Activated CD4-positive, alpha-beta memory T cell treated with anti-CD3 and anti-CD28 coated beads, Interleukin-2, amount 10 ng/mL, durations not matched to agents 7 days and 5 days (primary cell): ENCODE measurements at places on chromosomes 16 and 17.

DNA sequence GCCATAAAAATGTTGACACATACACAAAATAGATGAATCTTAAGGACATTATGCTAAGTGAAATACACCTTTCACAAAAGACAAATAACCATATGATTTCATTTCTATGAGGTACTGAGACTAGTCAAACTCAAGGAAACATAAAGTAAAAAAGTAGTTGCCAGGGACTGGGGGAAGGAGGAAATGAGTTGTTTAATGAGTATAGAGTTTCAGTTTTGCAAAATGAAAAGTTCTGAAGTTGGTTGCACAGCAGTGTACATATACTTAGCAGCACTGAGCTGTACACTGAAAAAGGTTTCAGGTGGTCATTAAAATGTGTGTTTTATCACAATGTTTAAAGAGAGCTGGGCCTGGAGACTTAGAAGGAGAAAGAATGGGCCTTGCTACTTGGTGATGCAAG, 4.7 kb upstream of the SLC13A2 start:
- DNase-seq, result no peak

- no peak for DNase-seq
Observed at GRCh38 chr17:64622931-64623654, 39.0 kb downstream of the SMURF2 start.

DNA sequence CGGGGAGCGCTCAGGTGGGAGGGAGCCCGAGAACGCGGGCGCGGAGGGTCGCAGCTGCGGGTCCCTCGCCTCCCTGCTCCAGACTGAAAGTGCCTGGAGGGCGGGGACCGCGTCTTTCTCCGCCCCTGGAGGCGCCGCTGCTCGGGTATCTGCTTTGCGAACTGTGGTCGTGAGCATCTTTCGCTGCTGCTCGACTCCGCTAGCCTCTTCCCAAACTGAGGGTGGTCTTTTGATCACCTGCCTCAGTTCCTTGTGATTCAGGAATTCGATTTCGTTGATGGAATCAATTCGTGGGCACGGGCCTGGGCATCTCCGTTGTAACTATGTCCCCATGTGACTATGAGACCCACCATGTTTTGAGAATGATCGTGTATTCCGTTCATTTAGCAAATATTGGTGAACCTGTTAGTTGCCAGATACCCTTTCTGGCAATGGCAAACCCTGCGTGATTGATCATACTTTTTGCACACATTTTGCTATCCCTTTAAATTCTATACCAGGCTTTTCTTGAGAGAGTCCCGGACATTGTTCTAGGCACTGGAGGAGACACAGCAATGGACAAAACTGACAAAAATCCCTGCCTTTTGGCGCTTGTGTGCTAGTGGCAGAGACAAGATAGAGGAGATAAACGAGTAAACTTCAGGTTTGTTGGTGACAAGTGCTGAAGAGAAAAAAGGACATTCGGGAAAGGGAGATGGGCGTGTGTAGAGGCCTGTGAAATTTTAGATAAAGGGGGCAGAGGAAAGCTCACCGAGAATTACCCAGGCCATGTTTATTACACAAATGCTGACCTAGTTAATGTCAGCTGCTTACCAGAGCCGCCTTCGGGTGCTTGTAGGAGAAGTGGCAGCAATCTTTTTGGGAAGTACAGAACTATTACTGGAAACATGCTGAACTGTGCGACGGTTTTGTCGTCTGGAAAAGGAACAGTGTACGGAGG, 948 bp downstream of the UTP18 start:
- no peak for DNase-seq

DNA sequence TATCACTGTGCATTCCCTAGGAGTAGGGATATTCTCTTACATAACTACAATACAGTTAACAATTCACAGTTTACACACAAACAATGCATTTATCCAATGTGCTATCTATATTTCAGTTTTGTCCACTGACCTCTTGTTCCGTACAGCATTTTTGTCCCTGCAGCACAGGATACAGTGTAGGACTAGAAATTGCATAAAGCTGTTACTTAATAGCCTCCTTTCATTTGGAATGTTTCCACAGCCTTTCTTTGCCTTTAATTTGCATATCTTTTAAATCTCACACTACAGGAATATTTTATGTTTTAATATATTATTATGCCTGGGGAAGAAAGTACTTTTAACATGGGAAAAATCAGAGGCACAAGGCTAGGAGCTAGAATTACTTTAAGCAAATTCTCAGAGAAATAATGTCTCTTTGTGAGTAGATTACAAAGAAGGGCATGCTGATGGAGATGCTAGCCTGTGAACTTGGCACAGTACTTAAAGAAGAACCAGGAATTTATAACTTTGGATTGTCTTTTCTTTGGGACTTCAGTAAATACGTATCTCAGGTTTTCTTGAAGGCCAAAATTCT, 144.3 kb downstream of the ITFG1 start:
- DNase-seq, result no peak

DNA sequence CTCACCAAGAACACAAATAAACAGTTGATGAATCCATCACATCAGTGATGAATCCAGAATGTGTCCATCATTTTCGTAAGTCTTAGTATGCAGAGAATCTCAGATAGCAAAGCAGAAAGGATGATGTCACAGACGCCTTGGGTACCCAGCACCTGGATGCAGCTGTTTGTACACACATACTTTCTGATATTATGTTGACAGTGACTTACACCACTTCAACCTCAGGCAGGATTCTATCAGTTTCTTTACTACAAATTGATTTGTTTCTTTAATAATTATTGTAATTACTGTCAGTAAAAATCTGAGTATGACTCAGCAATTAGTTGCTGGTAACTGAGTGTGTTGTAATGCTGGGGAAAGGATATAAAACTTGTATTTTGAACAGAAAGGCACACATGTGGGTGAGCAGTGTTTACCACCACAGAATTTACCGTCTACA, 159.8 kb downstream of the RPTOR start:
- no peak for DNase-seq

DNA sequence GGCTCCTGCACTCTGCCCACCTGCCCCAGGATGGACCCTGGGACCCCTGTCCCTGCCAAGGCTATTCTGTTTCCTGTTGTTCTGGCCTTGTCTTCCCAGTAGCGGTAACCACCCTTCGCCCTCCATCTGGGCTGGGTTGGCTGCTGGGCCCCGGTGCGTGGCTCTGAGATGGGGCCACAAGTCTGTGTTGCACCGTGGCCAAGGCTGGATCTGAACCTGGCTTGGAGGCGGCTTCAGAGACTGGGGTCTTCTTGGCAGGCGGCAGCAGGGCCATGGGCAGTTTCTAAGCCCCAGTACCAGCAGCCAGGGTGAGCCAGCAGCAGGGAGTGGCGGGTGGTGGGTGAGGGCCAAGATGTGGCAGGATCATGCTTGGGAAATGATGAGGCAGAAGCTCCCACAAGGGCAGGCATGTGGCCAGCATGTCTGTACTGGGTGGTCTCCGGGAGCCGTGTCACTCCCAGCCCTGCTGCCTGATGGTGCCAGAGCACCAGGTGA, 12.6 kb downstream of the MAP2K3 start:
- no peak for DNase-seq

DNA sequence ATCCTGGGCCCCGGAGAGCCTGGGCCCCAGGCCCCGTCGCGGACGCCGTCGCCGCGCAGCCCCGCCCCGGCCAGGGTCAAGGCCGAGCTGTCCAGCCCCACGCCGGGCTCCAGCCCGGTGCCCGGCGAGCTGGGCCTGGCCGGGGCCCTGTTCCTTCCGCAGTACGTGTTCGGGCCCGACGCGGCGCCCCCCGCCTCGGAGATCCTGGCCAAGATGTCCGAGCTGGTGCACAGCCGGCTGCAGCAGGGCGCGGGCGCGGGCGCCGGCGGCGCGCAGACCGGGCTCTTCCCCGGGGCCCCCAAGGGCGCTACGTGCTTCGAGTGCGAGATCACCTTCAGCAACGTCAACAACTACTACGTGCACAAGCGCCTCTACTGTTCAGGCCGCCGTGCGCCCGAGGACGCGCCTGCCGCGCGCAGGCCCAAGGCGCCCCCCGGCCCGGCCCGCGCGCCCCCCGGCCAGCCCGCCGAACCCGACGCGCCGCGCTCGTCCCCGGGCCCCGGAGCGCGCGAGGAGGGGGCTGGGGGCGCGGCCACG, 36.8 kb upstream of the ZC3H18 start:
- DNase-seq, result no peak

DNA sequence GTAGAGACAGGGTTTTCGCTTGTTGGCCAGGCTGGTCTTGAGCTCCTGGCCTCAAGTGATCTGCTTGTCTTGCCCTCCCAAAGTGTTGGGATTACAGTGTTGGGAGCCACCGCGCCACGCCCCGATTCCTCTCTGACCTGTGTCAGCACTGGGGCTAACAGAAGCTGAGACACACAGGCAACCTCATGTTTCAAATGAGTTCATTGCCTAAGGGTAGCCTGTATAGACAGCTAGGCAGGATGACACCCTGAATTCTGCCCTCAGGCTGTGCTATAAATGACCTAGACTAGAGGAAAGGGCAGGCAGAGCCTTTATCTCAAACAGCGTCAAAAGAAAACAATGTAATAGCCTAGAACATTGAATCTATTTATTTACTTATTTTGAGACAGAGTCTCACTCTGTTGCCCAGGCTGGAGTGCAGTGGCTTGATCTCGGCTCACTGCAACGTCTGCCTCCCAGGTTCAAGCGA, 2.3 kb upstream of the CDK3 start:
- no peak for DNase-seq

- peak; percentile 71 for DNase-seq
Observed at GRCh38 chr17:17783116-17783824, 53.5 kb downstream of the SREBF1 start.

DNA sequence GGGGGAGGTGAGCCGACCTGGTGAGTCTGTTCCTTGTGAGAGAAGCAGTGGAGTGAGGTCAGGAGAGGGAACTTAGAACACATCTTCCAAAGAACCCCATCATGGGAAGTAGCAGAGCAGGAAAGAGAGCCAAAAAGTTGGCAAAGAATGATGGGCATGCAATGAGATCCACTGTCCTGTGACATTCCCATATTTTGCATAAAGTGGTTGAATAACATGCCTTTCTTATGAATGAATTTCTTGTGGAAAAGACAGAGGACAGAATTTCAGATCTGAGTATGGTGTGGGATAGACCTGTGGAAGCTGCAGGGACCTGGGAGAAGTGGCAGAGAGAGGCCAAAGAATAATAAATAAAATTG, 41.3 kb downstream of the TMEM100 start:
- DNase-seq, result no peak

DNA sequence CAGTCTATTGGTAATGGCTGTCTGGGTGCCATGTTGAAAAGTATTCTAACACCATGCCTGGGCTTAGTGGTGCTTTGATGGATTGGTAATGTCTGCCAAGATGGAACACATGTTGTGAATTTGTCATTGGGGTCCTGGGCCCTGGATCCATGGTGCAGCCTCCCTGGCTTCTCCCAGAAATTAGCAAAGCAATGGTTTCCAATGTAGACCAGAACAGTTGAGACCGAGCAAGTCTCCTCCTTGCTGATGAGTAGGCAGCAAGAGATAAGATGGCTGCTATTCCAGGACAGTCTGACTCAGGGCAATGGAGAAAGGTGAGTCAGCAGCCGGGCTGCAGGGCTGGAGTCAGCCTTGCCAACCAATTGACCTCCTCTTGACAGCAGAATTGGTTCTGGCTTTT, 30.8 kb downstream of the GPR139 start:
- DNase-seq, result no peak

GRCh38 chr16:57308041-57308440, 23.6 kb upstream of the PLLP start:
- DNase-seq, result no peak

- no peak for DNase-seq
Observed at GRCh38 chr16:87995644-87996043, 44.4 kb downstream of the BANP start.

DNA sequence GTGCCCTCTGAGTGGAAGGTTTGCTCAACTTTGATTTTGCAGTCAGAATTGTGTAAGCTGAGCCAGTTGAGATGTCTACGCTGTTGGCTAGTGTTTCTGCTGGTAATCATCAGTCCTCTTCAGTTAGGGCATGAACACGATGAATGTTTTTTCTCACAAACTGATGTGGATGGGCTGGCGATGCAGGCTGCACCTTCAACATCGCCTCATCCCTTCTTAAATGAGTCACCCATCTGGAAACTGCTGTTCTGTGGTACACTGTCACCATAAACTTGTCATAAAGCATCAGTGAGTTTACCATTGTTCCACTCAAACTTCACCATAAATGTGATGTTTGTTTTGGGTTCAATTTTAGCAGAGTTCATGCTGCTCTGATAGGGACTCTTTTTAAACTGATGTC, 8.4 kb downstream of the C16orf95 start:
- DNase-seq, result peak; percentile 31

GRCh38 chr17:70137451-70138230, 31.7 kb upstream of the KCNJ2 start:
- DNase-seq, result peak; percentile 26

GRCh38 chr17:55350825-55351205, 70.8 kb downstream of the MMD start:
- no peak for DNase-seq

GRCh38 chr17:13003454-13003851, 14.4 kb downstream of the ELAC2 start:
- DNase-seq, result no peak

GRCh38 chr16:66382966-66383299, 16.4 kb downstream of the CDH5 start:
- DNase-seq, result no peak

GRCh38 chr17:80295146-80295545, 34.5 kb downstream of the RNF213 start:
- DNase-seq, result no peak

DNA sequence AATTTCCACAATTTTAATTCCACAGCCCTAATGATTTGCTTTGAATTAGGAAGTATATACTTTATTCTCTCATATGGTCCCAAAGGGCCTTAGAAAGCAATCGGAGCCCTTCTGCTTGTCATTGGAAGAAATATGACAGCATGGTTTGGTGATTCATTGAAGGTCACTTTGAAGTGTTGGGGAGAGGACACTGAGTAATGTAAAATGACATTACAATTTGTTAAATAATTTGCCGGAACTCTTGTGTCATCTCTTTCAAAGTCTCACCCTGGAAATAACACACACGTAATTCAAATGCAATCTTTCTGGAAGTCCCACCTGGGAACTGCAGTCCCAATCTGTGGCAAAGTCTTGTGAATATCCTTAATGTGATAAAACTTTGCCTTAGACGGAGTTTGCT, 59.8 kb downstream of the BMERB1 start:
- DNase-seq, result no peak

GRCh38 chr16:86060381-86061317, 161.7 kb downstream of the IRF8 start:
- no peak for DNase-seq

DNA sequence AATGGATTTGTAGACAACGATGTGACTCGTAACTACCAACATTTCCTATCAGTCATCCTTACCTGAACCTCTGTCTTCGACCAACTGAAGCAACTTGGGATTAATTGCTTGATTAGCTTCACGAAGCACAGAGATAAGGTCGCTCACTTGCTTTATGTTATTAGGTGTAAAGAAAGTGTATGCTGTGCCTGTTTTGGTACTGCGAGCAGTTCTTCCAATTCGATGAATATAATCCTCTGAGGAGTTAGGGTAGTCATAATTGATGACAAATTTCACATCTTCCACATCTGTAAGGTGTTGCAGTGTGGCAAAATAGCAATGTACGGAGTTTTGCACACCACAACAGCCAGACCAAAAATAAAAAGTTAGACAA, 3.6 kb upstream of the POLG2 start:
- no peak for DNase-seq

- DNase-seq, result no peak
Observed at GRCh38 chr17:17150448-17150800, 55.7 kb downstream of the PLD6 start.
